MCF 10A (cell line): ENCODE measurements at places on chromosomes 3 and 15. TPM values are rescaled to one million over a fixed set of nuclear protein-coding genes. Genes with fewer than 3 reads are reported as not detected.

Gene MITF
- total RNA-seq: 7.4 and 16.1 TPM in 2 replicates

DNA sequence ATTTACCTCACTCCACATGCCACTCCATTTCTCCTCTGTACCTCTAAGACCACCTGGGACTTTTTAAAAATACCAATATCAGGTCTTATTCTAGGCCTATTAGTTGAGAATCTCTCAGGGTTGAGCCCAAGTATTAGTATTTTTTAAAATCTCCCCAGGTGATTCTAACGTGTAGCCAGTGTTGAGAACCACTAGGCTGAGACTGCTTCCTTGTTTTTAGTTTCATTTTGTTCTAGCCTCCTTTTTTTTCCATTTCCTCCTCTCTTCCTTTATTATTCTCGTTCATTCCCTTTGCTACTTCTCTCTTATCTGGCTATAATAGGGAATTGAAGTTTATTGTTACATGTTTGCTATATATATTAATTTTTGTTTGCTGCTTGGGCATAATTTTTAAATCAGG, 217.8 kb upstream of the CD96 start:
- DNase-seq: no peak

DNA sequence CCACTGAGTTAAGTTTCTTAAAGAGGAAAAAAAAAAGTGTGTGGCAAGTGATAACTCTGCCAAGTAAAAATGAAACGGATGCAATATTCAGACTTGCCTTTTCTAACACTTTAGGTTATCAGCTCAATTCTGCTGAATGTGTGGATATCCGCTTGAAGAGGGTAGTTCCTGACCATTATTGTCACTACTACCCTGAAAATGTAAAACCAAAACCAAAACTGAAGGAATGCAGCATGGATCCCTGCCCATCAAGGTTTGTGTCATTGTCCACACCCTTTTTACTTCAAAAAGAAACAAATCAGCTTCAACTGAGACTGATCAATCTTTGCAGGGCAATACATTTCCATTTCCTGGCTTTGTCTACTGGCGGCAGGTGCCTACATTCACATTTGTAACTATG, 236.1 kb downstream of the ADAMTSL3 start:
- peak; percentile 6 for DNase-seq

- DNase-seq: no peak
Observed at GRCh38 chr15:25931851-25932250, 68.7 kb upstream of the ATP10A start.

Gene A4GNT
- not detected in 2 replicates for total RNA-seq

Gene TGM4
- 1.1 and 2.5 TPM in 2 replicates for total RNA-seq

GRCh38 chr15:59424616-59425015, 13.4 kb upstream of the FAM81A start:
- no peak for DNase-seq

Gene CLRN1
- total RNA-seq: not detected in 2 replicates

Gene GOLGA6L7
- not detected in 2 replicates for total RNA-seq

DNA sequence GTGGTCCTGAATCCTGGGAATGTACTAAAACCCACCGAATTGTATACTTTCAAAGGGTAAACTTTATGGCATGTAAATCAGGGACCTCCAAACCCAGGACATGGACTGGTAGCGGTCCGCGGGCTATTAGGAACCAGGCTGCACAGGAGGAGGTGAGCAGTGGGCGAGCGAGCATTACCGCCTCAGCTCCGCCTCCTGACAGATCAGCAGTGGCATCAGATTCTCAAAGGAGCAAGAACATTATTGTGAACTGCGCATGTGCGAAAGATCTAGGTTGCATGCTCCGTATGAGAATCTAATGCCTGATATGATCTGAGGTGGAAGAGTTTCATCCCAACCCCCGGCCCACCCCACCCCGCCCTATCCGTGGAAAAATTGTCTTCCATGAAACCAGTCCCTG, 22.2 kb downstream of the HEG1 start:
- DNase-seq: no peak

DNA sequence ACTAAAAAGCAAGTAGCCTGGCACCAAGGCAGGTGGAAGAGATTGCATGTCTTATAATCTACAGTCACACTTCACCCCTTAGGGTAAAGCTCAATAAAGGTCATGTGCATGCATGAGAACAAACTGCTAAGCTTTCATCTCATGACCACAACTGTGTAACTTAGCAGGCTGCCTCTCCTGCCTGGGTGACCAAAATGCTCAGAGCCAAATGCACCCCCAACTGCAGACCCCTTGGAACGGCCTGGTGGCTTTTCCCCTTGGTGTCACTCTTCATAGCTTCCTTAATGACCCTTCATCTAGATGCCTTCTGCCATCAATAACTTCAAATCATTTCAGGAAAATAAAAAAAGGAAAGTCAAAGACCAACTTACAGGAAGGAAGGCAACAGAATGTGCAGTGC, 88.1 kb downstream of the ADAMTS17 start:
- no peak for DNase-seq

DNA sequence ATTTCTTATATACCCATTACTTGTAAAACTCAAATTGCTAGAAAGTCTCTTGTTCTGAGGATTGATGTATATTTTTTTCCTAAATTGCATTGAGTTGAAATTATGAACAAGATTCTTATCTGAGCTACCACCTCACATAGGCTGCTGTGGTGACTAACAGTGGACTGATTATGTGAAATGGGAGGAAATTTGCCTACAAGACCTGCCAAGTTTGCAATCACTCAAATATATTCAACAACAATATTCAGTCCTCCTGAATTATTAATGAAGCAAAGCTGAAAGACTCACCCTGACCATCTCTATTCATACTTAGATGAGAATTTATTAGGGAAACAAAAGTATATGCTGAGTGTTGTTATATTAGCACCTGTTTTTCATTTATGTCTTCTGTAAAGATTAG, 412.6 kb upstream of the SEMA6D start:
- no peak for DNase-seq
